HFF-Myc (cell line): ENCODE measurements at places on chromosomes 3 and 15.

DNA sequence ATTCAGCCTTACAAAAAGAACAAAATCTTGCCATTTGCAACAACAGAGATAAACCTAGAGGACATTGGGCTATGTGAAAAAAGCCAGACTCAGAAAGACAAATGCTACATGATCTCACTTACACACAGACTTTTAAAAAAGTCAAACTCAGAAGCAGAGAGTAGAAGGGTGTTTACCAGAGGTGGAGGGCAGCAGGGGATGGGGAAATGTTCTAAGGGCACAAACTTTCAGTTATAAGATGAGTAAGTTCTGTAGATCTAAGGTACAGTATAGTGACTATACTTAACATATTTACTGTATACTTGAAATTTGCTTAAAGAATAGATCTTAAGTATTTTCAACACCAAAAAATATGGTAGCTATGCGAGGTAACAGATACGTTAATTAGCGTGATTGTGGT, 3.0 kb downstream of the MYEF2 start:
- no peak for DNase-seq

DNA sequence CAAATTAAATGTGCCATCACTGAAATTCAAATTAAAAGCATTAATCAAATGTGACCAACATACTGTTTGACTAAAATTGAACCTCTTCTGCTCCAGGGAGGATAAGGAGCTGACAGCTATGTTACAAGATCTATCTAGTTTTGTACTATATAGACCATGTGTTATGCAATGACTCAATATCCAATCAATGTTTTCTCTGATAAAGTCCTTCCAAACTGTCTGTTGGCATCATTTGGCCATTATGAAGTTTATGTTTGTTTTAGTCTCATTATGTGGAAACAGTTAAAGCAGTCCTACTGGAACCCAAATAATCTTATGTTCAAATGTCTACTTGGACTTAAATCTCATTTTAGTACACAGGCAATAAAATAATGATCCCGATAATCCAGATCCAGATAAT, 267.0 kb upstream of the THBS1 start:
- no peak for DNase-seq

GRCh38 chr3:197355713-197356112, 57.3 kb upstream of the DLG1 start:
- no peak for DNase-seq

DNA sequence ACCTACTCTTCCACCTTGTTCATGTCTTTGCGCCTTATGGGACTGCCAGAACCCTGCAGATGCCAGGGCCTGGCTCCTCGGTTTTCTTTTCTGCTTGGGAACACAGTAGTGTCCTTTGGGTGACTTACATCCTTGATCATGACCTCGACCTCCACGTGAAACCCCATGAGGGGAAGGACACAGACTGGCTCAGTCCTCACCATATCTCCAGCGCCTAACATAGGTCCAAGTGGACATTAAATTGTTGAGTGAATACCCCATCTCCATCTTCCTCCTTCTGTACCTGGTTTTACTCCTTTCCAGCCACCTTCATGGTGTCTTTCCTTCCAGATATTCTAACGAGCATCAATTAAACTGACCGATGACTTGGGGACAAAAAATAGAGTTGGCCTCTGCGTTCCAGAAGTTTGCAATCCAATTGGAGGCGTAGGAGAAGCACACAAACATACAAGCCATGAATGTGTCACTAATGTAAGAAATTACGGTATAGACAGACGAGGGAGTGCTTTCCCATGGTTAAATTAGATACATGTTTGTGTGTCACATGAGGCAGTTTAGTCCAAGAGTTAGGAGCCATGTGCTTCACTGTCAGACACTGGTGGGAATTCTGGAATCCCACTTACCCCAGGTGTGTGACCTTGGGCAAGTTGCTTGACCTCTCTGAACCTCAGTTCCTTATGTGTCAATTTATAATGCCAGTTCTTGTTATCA, 907 bp upstream of the HERC1 start:
- DNase-seq: no peak

- no peak for DNase-seq
These were observed 185.1 kb upstream of the TGFBR2 start for GRCh38 chr3:30421266-30421665.

GRCh38 chr15:68499620-68500312, 67.8 kb upstream of the ITGA11 start:
- DNase-seq: no peak

DNA sequence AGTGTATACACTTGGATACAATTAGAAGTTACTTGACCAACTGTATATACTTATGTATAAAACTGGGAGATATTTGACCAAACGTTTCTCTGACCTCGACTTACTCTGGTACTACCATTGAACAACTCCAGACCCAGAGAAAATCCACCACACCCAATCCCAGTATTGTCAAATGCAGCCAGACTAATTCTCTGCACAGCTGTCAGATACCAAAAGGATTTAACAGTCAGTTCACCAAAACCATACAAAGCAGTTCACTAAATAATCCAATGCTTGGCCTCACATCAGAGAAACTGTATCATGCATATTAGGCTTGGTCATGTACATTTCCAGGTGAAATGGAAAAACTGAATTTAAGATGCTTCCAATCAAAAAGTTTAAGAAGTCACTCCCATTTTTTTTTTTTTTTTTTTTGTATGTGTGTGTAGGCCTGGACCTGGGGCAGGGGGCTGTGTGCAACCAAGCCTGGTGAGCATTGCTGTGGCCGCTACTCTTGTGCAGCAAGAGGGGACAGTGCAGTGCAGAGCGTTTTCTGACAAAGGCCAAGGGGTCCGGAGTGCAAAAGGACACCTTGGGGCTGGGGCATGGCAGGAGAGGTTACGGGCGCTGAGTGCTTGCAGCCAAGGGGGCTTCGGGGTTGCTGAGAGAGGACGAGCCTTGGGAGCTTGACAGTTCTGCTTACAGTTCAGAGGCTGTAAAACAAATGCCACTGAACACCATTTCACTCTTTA, 1.4 kb downstream of the TOMM70 start:
- no peak for DNase-seq

DNA sequence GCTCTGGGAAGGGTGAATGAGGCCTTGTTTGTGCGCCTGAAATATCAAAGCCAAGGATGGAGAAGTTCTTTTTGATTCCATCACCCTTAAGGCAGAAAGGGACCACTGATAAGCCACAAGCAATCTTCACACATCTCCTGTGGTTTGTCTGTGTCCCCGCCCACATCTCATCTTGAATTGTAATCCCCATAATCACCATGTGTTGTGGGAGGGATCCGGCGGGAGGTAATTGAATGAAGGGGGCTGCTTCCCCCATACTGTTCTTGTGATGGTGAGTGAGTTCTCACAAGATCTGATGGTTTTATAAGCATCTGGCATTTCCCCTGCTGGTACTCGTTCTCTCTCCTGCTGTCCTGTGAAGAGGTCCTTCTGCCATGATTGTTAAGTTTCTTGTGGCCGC, 329.6 kb upstream of the RGMA start:
- DNase-seq: no peak

DNA sequence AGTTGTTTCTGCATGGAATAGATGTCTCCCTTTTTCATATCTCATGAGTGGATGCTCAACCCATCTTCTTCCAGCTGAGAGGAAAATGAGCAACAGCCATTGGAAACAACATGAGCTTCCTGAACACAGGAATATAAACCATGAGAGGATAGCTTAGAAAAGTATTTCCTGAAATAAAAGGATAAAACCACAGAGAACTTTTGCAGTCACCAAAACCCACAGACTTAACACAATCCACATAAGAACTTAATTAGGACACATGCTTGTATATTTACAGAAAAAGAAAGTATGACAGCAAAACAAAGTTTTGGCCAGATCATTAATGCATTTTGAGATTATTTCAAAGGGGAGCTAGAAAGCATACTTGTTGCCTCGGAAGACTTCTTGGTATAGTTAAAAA, 180.5 kb upstream of the RASGRP1 start:
- DNase-seq: no peak

- no peak for DNase-seq
These were observed 524.7 kb upstream of the MCTP2 start for GRCh38 chr15:93706495-93707292.

DNA sequence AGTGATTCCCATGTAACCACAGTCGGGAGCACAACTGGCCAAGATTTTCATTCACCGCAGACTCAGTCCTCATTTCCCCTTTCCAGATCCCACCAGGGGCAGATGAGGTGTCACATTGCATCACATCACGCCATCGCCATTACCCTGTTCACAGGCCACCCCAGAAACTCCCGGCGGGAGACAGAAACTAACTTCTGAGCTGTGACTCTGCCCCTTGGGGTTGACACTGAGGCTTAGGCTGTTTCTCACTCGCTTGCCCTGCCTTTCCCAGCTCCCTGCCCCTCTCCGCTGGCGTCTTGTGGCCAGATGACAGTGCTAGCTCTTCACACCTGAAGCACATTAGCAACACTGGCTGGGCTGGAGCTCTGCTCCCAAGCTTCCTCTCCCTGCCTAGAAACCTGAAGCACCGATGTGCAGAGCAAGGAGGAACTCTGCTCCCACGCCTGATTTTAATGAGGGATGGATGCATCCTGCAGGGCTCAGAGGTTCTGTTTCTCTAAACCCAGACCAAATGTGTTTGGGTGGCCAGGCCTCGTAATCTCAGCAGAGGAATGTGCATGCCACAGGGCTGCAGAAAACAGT, 88.8 kb upstream of the CTDSPL start:
- no peak for DNase-seq

- no peak for DNase-seq
These were observed 44.3 kb downstream of the UBP1 start for GRCh38 chr3:33395900-33396299.

DNA sequence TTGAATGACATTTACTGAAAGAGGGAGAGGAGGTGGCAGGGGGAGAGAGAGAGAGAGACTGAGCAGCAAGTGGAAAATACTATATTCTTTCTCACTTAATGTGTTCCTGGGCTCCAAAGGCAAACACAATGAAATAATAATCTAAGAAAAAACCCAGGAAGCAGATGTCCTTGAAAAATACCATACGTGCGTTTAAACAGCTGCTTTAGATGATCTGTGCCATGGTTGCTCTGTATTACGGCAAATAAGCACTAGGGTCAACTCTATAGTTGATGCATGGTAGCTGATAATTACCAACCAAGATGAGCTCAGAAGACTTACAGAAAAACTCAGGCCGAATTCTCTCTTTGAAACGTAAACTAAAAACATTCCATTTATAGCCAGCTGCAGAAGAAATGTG, 410.3 kb upstream of the TBL1XR1 start:
- DNase-seq: no peak

- DNase-seq: no peak
These were observed 1.3 kb downstream of the ADAMTS9 start for GRCh38 chr3:64686446-64686908.

- DNase-seq: no peak
These were observed 29.9 kb upstream of the RAB11A start for GRCh38 chr15:65839354-65839901.

GRCh38 chr3:188706176-188706575, 465.6 kb upstream of the TPRG1 start:
- DNase-seq: no peak

- no peak for DNase-seq
These were observed 103.9 kb upstream of the UBP1 start for GRCh38 chr3:33544126-33544525.

DNA sequence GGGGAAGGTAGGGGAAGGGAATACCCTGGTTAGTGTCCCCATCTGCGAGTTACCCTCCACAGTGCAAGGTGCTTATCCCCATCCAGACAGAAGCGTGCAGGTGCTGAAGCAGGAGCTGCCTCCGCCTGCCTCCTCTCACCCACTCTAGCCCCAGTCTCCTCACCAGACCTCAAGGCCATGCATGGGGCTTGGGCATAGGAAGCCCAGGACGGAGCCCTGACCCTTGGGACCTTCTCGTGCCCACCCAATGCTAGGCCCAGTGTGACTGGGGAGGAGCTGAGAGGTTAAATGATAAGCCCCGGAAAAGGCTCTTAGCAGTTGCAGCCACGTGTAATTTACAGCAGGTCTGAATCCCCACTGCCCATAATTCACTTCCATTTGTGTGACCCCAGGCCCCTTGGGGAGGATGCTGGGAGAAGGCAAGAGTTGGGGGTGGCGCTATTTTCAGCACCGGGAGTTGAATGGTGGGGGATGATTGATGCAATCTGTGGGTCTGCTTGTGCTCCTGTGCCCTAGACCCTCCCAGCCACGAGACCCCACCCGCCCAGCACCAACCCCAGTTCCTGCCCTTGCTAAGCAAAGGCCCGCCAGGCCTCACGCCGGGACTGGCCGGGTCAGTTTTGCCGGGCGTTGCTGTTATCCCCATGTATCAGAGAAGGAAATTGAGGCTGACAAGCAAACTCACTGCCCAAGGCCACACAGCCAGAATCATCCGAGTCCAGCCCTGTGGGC, 14.5 kb upstream of the PLXND1 start:
- DNase-seq: no peak

GRCh38 chr15:66496951-66497501, 536 bp downstream of the SNAPC5 start:
- DNase-seq: no peak

GRCh38 chr3:157785102-157785826, 282.0 kb upstream of the VEPH1 start:
- DNase-seq: peak; percentile 86

DNA sequence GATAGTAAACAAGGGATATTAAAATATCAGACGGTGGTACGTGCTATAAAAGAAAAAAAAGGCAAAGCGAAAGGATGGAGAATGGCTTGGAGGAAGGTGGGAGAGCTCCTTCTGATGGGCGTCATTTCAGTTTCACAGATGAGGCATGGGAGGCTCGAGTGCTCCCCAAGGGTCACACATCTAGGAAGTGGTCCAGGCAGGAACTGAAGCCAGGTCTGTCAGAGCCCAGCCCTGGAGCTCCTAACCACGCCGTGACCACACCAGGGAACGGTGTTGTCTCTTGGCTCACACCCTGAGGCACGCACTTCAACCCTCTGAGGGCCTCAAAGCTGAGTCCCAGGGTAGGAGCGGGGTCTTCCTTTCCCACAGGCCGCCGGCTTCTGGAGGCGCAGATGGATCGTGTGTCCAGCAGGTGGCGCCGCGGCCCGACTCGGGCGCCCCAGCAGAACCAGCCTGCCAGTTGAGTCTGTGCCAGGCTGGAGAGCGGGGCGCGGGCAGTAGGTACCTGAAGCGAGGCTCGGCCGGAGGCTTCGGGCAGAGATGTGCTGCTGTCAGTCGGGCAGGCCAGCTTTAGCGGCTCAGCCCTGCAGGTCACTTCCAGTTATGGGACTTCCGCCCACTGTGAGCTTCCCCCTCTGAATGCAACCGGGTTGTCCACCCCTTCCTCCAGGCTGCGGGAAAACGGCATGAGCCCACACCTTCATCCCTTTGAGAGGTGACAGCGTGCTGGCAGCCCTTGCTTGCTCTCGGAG, 68.1 kb downstream of the SLC6A1 start:
- no peak for DNase-seq

- DNase-seq: no peak
These were observed 14.3 kb upstream of the ABHD5 start for GRCh38 chr3:43676441-43676840.

GRCh38 chr3:188294823-188295487, 141.0 kb downstream of the LPP start:
- DNase-seq: peak; percentile 80
